CD4-positive, alpha-beta T cell treated with Interleukin-12 subunit alpha and Interleukin-12 subunit beta, for 1 hour (primary cell): ENCODE measurements at places on chromosomes 5 and 9.

- DNase-seq: no peak
Measured at GRCh38 chr5:77882670-77883257, 106.6 kb upstream of the TBCA start.

DNA sequence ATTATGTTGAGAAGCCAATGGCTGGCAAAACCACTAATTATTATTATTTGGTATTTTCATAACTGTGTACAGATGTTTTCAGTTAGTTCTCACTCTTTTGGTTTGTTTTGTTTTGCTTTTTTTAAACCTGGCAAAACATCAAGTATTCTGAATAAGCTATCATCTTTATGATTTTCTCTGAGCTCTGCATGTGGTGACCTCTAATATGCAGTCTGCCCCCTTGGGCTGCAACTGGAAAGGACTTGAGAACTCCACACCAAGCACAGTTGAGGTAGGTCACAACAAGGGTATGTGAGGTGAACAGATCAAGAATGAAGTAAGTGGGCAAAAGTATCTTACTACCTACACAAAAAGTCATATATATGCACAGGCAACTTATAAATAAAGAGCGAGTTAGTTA, 202.2 kb downstream of the NFIB start:
- no peak for DNase-seq

GRCh38 chr5:67289763-67290521, 93.3 kb upstream of the CD180 start:
- DNase-seq: no peak

DNA sequence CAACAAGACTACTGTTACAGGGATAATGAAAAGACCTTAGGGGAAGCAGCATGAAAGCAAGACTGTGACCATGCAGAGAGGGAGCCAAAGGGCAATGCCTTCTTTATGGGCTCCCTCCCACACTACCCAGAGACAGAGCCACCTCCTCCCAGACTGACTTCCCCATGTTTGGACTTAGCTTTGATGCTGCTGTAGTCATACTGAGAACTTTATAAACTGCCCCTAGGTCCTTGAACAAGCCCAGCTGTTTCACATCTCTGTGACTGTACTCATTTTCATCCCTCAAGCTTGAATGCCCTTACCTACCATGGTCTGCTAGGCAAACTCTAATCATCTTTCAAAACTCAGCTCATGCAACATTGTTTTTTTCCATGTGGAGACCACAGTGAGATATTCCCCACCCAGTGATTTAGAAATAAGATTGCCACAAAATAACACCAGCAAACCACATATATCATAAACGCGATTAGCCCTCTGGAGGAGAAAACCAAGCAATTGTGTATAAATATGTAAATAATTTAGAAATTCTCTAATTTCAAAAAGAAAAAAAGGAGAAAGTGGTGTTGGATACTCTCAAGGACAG, 23.4 kb upstream of the FAM169A start:
- no peak for DNase-seq

DNA sequence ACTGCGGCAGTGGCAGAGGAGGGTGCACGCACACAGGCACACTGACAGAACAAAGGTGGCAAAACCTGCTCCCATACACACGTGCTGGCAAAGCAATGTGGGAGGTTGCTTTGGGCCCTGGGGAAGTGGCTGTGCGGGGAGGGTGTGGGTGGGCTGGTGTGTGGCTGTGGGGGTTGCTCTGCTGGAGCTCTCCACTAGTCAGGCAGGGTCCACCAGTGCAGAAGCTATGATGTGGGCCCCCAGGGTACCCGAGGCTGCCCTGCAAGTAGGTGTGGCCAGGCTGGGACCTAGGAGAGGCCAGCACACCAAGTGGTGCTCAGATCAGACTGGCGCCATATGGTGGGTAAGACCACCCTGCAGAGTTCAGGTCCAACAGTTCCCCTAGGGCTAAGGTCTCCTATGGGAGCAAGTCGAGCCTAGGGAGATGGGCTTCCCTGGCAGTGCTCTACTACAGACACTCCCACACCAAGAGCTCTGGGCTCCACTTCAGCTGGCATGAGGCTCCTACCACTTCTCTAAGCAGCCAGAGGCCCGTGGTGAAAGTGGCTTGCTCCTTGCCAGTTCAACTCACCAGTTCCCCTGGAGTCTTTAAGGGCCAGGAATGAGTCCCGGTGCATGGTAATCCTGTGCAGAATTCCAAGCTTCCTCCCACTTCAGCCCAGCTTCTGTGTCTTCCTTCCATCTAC, 46.2 kb upstream of the IFNE start:
- no peak for DNase-seq

DNA sequence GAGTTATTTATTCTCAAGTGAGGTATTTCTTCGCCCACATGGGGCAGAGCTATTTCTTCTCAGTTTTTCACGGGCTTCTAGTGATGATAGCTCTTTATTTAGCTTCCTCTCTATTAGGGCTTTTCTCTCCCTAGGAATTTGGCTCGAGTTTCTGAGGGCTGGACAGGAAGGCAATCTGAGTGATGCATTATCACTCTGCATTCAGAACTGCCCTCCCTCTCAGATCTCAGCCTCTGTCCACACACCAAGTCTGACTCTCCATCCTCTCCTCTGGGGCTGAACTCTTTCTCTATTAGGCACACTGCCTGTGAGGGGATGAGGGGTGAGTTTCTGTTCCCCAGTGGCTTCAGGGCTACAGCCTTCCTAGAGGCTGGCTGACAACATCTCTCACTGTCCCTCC, 14.9 kb upstream of the SCAMP1 start:
- no peak for DNase-seq

DNA sequence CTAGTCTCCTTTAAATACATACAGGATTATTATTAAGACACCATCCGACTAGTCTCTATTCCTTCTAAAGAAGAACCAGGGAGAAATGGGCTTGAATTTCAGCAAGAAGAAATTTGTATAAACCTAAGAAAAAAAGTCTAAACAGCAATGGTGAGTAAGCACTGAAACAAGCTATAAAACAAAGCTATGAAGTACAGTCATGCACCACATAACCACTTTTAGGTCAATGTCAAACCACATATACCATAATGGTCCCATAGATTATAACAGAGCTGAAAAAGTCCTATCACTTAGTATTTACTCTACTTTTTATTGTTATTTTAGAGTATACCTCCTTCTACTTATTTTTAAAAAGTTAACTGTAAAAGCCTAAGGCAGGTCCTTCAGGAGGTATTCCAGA, 102.0 kb upstream of the NFIB start:
- no peak for DNase-seq

DNA sequence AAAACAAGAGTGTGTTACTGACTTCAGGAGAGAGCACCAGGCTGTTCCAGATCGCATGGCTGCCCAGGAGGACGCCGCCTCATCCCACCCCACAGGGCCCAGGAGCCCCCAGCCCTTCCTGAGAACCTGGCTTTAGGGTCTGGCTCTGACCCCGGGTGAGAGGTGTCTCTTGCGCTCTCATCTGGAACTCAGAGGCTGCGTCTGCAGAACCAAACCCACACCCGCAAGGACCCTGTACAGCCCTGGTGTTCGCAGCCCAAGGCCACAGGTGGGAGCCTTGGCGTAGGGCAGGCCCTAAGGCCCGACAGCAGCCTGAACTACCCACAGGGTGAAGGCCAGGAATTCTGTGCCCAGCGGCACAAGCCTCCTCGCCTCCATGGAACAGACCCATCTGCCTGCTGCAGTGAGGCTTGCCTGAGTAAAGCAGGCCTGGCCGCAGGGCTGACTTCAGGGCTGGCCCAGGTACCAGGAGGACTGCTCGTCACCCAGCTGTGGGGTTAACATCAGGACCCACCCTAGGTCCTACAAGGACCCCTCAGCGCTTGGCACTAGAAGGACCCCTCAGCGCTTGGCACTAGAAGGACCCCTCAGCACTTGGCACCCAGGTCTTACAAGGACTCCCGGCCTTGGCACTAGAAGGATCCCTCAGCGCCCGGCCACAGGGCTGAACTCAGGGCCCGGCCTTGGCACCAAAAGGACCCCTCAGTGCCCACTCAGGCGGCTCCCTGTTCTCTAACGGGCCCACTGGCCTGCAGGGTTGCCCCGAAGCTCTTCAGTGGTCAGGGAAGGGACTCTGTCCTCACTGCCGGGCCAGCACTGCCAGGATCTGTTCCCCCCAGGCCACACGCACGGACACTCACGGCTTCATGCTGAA, 48.2 kb downstream of the NKD2 start:
- no peak for DNase-seq

DNA sequence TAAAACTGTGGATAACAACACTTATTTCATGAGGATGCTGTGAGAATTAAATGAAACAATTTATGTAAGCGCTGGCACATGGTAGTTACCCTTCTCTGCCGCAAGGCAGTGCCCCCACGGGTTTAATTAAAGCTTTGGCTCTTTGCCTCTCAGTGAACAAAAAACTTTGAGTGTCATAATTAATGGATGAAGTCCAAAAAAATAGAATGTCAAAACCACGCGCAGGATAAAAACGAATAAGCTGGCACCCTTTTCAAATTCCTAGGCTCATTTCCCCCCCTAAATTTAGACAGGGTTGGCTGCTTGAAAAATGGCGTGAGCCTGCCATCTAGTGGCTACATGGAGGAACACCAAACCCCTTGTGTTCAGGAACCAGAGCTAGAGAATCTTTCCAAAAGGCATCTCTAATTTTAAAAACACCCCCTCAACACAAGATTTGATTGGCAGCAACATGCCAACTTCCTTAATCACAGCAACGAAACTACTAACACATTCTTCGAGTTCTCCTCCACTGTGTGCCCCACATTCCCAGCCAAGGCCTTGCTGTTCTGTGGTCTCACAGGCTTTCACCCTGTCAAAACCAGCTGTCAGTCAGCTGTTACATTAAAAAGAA, 29.0 kb upstream of the CCNG1 start:
- peak; percentile 66 for DNase-seq

- no peak for DNase-seq
Measured at GRCh38 chr9:124388275-124389048, 26.8 kb downstream of the PSMB7 start.

DNA sequence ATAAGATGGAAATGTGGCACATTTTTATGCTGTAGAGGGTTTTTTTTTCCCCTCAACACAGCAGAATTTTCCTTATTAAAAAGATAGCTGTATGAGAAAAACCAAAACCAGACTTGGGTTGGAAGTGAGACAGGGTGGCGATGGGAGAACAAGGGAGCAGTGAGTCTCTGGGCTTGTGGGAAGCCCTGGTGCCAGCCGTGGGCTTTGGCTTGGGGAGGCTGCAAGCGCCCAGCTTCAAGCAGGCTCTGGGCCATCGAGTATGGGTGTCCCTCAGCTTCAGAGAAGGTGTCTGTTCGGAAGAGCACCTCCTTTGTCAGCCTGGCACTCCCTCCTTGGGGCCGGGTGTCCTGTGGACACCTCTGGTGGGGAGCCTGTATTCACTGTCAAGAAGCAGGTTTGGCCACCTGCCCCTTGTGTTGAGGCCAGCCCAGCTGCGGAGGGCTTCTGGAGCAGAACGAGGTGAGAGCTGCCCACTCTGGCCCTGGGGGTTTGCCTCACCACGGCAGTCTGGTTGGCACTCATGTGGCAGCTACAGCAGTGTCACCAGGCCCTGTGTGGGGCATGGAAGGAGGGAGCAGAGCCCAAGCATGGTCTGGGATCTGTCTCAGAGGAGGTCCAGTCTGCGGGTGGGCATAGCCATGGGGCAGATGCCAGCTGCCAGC, 37.6 kb upstream of the ANGPTL2 start:
- DNase-seq: no peak

DNA sequence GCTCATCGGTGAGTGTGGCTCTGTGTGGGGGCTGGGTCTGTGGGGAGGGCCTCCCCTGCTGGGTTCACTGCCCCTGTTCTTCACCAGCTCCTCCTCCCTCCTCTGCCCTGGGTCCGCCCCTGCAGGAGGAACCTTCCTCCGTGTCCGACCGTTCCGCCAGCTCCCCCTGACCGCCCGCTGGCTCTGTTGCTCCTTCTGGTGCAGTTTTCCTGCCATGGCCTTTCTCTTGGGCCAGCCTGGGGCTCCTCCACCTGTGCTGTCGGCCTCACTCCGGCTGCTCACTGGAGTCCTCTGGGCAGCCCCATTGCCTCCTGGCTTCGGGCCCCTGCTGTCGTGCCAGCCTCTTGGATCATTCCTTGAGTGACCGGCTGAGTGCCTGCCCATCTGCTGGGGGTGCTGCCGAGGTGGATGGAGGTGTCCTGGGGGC, 12.3 kb downstream of the RNU6ATAC start:
- no peak for DNase-seq

GRCh38 chr9:78541868-78542443, 245.0 kb downstream of the PSAT1 start:
- no peak for DNase-seq

- DNase-seq: no peak
Measured at GRCh38 chr5:135655468-135655815, 76.7 kb upstream of the CXCL14 start.

GRCh38 chr9:83034587-83034986, 28.4 kb downstream of the RASEF start:
- DNase-seq: no peak

DNA sequence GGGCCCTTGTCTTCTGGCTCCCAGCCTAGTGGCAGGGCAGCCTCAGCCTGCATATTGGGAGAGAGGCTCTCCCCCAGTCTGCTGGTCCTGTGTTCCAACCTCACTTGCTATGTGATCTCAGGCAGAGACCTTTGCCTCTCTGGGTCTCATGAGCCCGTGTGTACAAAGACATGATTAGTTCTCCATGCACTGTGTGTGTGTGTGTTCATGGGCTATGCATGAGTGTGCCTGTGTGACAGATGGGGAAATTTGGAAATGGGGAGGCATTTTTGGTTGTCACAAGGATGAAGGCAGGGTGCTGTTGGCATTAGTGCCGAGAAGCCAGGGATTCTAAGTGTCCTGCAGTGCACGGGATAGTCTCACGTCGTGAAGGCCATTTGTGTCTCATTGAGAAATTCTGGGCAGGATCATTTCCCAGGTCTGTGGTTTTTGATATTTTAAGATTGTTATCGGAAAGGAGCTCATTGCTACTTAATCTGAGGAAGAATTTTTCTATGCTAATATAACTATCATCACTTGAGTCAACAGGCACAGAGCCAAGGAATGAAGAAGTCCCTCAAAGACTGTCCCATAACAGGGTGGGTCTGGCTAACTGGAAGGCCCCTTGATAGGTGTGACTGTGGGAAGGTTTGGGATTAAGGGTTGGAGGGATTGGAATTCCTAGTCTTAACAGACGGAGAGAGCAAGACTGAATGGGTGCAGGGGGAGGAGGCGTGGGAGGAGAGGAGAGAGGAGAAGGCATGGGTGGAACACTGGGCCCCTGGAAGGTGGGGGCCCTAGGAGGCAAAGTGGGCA, 168.5 kb downstream of the RGS3 start:
- DNase-seq: no peak

DNA sequence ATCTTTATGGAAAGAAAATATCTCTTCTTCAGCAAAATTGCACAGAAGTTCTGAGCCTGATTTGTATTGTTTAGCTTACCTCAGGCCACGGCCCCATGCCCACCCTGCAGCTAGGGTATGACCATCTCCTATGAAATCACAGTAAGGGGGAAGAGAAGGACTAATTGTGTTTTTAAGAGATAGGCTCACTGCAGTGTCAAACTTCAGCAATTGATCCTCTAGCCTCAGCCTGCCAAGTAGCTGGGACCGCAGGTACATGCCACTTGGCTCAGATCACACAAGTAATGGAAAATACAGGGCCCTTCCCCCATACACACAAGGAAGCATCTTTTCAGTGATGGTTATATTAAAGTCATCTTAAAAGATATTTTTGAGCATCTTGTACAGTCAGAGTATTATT, 60.0 kb downstream of the DMAC1 start:
- DNase-seq: no peak

GRCh38 chr5:173626505-173626820, 10.0 kb upstream of the BOD1 start:
- no peak for DNase-seq

- DNase-seq: no peak
Measured at GRCh38 chr5:148471379-148471778, 87.6 kb downstream of the FBXO38 start.
